Stimulated activated effector memory CD8-positive, alpha-beta T cell treated with anti-CD3 and anti-CD28 coated beads, Interleukin-12 subunit alpha, Interleukin-12 subunit beta, amount 100 ng/mL, for 72 hours (primary cell): ENCODE measurements at places on chromosomes 3 and 15.

GRCh38 chr3:17357035-17357710 lies 385.3 kb downstream of the TBC1D5 start:
- no peak for DNase-seq

DNA sequence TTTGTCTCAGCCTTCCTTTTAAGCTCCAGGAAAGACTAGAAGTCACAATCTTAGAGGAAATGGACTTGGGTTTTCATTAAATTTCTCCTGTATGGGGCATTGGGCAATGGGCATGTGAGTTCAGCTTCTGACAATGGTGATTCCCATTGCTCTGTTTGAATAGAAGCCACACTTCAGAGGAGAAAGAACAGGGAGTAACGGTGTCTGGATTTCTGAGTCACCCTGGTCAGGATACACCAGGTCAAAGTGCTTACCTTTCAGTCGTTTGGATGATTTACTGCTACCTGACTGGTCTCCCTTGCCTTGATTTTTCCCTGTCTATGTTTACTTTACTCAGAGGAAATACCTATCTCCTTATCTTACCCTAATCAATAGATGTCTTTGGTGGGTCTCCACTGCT lies 111.7 kb upstream of the VEPH1 start:
- no peak for DNase-seq

- no peak for DNase-seq
Observed at GRCh38 chr3:127753338-127753737, 69.0 kb downstream of the MGLL start.

DNA sequence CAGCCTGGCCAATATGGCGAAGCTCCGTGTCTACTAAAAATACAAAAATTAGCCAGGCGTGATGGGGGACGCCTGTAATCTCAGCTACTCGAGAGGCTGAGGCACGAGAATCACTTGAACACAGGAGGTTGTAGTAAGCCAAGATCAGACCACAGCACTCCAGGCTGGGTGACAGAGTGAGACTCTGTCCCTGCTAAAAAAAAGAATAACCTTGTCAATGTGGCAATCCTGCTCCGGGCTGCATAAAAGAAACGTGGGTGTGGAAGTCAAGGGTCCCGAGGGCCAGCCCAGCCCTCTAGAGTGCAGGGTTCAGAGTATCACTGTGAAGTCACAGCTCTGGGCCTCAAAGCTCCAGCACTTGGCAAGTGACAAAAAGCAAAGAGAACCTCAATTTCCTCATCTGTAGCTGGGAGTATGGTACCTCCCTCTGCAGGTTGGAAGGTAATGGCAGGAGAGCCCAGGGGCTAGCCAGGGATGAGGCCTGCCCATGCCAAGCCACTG lies 73.5 kb upstream of the IQSEC1 start:
- DNase-seq, result no peak

DNA sequence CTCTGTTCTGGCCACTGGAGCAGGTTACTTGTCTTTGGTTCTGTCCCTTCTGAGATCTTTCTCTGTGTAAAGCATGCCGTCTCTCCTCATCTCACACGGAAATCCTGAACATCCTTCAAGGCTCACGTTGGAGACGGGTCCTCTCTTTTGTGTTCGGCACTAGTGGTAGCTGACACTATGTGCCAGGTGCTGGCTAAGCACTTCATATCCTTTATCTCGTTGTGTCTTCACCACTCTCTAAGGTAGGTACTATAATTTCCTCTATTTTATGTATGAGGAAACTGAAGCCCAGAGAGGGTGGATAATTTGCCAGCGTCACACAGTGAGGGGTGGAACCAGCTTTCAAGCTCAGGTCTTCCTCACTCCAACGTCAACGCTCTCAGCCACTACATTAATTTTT lies 1.2 kb downstream of the IFT122 start:
- no peak for DNase-seq

DNA sequence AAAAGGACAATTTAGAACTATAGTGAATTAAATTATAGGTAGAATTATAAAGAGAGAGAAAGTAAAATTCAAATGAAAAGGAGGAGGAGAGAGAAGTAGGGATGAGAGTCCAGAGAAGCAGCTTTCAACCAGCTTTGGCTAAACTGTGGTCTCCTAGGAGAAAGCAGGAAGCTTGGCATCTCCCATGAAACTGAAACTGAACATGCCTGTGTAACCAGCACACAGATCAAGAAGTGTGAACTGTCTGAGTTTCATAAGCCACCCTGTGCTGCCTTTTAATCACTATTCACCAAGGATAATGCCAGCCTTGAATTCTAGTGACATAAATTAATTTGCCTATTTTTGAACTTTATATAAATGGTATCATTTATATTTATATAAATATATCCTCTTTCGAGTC lies 128.5 kb downstream of the MYRIP start:
- DNase-seq, result no peak

DNA sequence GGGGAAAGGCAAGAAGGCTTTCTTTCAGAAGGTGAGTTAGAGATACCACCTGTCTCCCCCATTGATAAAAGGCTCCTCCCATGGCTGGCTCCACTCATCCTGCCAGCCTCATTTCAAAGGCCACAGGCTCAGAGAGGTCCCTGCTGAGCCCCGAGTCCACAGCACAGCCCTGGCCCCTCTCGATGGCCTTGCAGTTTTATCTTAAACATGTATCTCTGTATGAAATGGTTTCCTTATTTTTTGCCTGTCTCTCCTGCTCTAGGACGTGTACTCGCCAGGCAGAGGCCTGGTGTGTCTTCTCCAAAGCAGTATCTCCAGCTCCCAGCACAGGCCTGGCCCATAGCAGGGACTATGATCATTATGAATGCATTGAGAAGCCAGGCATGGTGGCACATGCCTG lies 160.5 kb upstream of the NSMCE3 start:
- no peak for DNase-seq

DNA sequence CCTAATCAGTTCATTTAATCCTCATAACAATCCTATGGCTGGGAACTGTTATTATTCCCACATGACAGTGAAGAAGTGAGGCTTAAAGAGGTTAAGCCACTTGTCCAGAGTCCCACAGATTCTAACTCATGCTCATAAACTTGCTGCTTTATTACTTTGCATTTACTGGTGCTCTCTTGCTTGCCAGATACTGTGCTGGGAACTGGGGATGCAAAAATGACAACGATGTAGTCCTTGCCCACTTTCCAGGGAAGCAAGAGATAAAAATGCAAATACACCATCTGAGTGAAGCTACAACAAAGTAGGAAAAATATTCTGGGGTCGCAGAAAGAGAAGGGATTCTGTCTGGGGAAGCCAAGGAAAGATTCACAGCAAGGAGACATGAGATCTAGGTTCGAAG lies 335.0 kb downstream of the VPS13C start:
- DNase-seq, result no peak

GRCh38 chr3:129413687-129414506 lies 14.5 kb downstream of the EFCAB12 start:
- DNase-seq, result no peak

GRCh38 chr15:63908991-63909390 lies 75.2 kb upstream of the HERC1 start:
- no peak for DNase-seq

DNA sequence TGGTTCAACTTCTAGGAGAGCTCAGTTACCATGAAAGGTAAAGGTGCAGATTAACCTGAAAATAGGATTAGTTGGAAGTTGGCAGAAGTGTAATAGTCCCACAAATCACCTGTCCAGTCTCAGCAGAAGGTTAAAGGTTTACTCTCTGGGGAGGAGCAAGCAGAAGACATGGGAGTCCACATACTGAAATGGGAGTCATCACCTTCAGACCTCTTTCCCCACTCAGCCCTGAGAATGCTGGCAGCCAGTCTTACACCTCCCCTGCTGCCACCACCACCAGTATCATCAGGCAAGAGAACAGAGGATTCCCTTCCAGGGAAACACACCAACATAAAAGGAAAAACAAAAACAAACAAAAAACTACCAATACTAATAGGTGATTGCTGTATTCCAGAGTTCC lies 13.8 kb upstream of the PLA2G4D start:
- DNase-seq, result no peak

DNA sequence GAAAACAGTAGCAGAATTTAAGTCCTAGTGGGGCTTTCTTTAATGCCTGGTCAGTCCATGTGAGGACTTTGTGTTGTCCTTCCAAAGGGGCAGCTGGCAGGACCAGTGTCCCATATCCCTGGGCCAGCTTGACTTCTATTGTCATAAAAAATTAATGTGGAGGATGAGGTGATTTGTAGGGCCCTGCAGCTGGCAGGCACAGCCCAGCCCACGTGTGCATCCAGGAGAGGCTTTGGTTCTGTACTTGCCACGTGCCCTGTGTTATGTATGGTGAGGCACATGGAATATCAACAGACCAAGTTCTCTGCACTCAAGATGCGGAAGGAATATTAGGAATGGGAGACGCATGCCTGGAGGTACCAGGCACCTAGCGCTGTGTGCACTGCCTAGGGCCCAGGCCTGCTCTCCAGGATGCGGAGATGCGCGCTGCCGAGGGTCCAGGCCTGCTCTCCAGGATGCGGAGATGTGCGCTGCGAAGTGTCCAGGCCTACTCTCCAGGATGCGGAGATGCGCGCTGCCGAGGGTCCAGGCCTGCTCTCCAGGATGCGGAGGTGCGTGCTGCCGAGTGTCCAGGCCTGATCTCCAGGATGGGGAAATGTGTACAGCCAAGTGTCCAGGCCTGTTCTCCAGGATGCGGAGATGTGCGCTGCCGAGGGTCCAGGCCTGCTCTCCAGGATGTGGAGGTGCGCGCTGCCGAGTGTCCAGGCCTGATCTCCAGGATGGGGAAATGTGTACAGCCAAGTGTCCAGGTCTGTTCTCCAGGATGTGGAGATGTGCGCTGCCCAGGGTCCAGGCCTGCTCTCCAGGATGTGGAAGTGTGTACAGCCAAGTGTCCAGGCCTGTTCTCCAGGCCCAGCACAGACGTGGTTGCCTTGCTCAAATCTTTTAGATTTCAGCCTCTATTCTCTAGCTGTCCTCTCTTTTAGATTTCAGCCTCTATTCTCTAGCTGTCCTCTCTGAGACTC lies 183.3 kb upstream of the ROPN1 start:
- no peak for DNase-seq

GRCh38 chr15:31405200-31405920 lies 78.7 kb downstream of the KLF13 start:
- DNase-seq, result no peak

GRCh38 chr3:16183082-16183481 lies 8.6 kb downstream of the GALNT15 start:
- DNase-seq, result no peak

DNA sequence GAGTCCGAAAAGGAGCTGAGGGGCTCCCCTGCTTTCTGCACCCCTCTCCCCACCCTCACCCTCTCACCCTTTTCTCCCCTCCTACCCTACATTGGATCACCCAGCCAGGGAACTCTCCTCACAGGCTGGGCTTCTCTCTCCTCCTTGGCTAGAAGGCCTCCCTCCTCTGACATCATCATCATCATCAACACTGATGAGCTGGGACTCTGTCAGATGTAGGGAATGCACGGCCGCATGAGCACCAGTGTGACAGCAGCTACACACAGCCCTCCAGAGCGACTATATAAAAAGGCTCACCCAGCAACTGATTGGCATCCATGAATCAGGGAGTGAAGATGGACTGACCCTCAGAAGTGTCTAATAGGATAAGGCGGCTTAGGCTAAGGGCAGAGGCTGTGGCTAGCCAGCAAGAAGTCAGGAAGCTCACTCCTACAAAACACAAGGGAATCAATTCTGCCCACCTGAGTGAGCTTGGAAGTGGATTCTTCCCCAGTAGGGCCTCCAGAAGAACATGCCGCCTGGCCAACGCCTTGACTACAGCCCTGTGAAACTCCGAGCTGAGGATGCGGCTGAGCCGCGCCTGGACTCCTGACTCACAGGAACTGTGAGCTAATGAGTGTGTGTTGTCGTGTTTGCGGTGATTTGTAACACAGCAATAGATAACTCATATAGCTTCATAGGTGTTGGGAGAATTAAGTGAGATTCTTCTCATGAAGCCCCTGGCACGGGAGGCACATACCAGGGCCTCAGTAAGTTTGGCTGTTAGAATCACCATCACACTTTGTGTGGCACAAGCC lies 147.6 kb downstream of the FAM43A start:
- no peak for DNase-seq

DNA sequence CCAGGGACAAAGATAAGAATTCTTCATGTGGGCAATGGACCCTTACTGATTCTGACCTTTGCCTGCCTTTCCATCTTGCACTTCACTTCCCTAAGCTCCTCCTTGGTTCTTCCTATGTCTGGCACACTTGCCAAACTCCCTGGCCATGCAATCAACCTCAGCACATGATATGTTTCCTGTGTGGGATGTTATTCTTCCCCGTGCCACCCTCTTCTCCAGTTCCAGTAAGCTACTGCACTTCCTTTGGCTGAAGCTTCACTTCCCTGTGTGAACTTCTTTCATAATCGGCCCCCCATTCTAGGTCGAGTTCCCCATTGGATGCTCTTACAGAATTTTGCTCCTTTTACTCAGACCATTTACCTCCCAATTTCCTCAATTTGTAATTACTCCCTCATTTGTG lies 10.7 kb upstream of the TASOR start:
- DNase-seq, result no peak

DNA sequence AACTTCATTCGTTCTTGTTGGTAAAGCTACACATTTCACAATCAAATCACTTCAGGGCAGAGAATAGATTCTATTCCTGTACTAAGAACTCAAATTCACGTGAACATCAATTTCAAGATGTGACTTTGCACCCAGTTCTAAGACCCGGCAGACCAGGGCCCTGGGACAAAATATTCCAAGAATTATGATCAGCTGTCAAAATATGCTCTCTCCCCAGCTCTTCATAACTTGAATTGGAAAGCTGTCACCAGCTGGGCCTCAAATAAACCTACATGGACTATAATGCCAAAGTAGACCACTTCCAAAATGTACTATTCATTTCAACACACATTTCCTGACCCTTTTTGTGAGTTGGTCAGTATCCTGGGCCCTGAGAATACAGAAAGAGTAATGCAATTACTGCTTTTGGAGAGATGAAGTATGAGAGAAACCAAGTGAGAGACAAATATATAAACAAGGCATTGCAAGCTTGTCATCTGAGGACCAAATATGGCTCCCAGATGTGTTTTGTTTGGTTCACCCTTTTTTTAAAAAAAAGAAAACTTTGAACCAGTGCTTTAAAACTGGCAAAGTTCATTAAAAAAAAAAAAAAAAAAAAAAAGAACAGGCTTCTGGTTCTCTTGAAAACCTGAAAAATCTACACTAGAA lies 14.9 kb downstream of the MAGI1 start:
- DNase-seq, result no peak

DNA sequence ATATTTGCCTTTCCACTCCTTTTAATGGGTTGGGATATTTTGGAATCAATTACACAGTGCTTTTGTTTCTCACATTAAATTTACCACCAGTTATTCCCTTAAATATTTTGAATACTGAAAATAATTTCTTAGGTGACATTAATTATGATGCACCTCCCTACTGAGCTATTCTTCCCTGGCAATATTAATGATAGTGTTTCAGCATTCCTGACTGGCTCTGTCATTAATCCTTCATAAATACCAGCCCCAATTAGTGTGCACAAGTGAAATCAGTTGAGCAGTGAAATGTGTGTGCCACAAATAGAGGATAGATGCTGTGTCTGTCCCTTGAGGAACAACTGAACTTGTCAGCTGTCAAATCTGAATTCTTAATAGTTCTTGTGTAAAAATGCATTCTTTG lies 304.0 kb downstream of the CACNA2D3 start:
- DNase-seq, result no peak
